ENCODE measurements at places on chromosomes 12 and 14.

- no peak for DNase-seq
Observed at GRCh38 chr14:45199230-45199629, 53.8 kb downstream of the MIS18BP1 start.

DNA sequence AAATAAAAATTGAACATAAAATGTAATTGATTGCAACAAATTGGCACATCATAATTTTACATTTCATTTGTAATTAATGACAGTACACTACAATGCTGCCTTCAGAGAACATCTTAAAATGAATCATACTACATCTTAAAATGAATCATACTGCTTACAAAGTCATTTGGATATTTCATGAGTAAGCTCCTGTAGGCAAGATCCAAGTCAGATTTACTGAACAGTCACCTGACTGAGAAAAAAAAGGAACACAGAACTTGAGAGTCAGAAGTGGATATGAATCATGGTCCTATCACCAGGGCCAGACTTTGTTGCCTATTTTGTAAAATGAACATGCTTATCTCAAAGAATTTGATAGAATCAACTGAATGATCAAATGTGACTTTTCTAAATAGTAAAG lies 32.7 kb upstream of the FBLN5 start:
- DNase-seq: no peak

DNA sequence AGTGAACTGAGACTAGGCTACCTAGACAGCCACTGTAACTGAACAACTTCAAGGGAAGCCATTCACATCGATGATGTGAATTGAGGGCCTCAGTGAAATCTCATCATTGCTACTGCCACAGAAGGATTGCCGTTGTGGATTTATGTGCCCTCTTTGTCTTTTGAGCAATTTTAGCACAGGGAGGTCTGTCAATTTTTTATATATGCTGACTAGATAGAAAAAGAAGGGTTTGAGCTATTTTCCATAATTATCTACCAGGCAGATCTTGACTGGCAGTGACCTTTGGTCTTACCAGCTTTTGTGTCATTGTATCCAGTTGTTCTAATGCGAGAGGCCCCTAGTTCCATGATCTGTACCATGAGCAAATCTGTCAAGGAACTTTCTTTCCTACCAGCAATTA lies 179.4 kb downstream of the ERC1 start:
- no peak for DNase-seq

DNA sequence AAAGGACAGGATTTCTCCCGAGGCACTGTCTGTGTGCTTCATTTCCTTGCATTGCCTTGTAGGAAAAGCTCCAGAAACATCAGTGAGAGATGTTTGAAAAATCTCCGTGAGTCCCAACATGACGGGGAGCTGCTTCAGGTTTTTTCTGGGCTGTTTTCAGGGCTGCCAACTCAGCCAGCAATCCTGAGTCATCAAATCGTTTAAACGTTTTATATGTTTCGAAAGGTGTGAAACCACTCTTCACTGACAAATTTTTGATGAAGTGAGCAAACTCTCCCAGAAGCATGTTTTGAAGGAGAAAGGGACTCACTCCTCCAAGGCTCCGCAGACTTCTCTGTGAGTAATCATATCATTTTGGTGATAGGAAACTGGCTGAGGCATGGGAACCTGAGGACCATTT lies 240.5 kb downstream of the TMEM132C start:
- DNase-seq: no peak

DNA sequence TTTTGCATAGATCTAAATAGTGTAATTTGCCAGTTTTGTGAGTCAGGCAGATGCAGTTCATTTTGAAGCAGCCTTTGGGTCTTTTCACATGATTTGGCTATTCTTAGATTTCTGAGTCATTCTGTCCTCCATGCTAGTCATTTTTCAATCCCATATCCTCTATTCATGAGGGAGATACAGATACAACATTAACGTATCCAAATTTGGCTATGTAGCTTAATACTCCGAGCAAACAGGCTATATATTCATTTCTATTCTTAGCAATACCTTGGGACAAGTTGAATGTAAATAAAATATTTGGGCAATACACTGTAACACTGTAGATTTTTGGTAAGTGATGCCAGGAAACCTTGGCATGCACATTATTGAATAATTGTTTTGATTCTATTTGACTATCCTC lies 270.7 kb upstream of the PDE3A start:
- DNase-seq: no peak

DNA sequence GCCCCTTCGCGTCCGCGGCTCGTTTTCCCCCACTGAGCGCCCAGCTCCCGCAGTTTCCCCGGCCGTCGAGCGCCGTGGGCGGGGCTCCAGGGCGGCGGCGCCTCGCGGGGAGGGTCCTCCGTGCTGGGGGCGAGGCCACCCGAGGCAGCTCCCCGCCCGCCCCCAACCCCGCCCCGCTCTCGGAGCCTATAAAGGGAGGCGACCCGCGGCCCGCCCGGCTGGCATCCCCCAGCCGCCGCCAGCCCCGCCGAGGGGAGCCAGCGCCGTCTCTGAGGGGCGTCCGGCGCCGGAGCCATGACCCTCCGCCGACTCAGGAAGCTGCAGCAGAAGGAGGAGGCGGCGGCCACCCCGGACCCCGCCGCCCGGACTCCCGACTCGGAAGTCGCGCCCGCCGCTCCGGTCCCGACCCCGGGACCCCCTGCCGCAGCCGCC lies at the start of gene TAMALIN:
Gene TAMALIN, plus strand, starts transcription at position 221 of the 432 bp plus-strand sequence. Its CDS starts 74 bp downstream, at position 295.
- no peak for DNase-seq

DNA sequence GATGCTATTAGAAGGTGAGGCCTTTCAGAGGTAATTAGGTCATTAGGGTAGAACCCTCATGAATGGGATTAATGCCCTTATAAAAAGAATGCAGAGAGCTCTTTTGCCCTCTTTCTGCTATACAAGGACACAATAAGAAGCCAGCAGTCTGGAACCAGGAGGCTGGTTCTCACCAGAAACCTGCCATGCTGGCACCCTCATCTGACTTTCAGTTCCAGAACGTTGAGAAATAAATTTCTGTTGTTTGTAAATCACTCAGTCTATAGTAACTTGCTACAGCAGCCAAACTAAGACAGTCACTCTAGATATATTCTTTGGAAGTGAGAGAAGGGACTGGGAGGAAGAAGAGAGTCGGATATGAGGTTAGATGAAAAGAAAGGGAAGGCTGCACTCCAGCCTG lies 125.0 kb upstream of the MYF6 start:
- no peak for DNase-seq

GRCh38 chr12:19893514-19893913 lies 454.2 kb downstream of the AEBP2 start:
- no peak for DNase-seq

GRCh38 chr14:72709916-72710611 lies 183.8 kb downstream of the DPF3 start:
- no peak for DNase-seq

DNA sequence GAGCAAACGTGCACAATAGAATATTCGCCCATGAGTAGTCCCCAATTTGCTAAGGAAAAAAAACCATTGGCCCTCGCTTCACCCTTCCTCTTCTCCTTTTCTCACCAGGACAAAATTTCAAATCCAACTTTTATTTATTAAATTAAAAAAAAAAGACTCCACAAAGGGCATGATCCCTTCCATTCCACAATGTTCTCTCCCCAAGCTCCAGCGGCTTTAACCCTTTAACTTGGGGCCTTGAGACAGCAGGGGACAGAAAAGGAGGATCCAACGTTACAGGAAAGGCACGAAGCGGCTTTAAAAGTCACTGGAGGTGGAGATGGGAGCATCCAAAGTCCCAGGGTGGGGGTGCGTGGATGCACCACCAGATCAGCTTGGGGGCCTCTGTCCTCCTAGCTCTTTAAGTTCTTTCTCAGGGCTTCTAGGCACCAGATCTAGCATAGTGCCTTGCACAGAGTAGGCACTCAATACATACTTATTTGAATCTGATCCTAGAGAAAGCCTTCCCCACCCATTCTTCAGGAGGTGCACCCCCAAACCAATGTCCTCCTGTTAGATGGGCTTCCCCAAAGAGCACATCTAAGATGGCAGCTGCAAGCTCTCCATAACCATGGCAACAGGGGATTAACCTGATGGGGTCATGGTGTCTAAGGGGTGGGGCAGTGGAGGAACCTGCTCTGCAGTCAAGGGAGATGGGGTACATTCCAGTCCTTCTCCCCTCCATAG lies 5.2 kb upstream of the AAAS start:
- DNase-seq: no peak

DNA sequence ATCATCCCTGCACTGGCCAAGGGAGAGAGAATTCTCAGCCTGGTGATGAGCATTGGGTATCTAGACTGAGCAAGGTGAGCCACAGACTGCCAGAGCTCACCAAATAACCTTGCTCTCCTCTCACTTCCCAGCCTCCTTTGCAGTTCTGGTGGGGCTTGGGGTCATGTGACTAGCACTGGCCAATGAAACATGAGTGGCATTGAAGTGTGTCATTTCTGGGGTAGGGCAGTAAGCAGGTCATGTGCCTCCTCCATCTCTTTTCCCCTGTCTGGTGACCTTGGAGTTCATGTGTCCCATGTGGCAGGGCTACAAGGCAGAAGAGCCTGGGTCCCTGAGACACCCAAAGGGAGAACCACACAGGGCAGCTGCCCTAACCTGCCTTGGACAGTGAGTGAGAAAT lies 3.6 kb upstream of the KRT72 start:
- no peak for DNase-seq

DNA sequence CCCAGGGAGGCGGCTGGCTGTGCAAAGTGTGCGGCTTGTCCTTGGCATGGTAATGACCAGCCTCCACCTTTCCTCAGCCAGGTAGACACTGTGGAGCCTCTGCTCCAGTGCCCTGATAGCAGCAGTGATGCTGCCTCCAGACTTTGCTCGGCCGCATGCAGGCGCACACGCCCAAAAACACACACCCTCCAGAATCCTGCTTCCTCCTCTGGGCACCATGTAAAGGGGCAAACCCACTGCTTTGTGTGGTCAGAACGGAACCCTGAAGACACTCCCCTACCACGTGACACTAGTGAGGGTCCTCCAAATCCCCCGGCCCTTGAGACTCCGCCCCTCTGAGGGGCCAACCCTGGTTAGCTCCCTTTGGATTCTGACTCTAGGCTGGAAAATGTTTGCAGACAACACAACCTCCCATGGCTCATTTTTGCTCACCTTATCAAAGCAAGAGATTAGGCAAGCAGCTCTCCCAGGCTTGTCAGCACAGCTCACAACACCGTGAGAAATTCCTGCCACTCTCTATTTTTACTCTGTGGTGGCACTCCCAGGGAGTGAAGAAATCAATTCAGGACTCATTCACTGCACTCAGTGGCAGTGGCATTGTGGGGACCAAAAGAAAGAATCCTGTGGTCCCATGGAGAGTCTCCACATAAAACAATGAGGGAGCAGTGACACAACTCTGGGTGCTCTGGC lies 4.5 kb downstream of the KRT77 start:
- no peak for DNase-seq

DNA sequence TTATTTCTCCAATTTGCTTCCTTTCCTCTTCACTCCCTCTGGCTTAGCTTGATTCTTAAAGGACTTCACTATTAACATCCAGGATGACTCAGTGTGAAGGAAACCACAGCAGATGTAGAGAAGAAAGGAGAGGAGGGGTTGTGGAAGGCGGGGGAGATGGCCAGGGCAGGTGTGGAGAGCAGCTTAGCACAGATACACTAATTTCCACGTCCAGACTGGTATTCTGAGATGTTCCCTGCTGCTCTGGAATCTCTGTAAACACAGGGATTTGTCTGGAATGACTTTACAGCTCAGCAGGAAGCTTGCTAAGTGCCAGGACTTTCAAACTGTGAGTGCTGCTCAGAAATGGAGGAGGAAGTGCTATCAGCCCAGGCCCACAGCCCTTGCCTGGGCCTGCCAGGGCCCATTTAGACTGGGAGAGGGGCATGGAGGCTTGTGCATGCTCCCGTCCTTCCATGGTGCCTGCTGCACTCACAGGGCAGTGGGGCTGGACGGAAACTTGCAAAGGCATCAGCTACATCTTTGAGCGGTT lies 202.5 kb upstream of the DDHD1 start:
- DNase-seq: peak; percentile 72

DNA sequence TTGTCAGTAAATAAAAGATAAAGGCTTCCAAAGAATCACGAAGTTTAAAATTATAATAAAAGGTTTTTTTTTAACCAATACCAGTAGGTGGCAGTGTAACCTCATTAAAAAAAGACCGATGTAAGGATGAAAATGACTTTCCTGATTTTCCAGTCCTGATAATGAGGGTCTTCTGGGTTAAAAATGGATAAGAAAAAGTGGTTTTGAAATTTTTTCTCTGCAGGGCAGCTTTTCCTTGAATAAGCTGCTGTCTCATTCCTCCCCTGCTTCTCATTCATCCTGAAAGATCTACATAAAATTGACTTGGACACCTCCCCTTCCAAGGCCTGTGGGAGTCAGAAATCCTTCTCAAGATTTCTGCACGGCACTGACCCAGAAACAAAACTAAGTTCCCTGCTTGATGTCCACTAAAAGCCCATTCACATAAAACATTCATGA lies 58.9 kb upstream of the FBXO33 start:
- DNase-seq: peak; percentile 36

- DNase-seq: no peak
Observed at GRCh38 chr12:89501793-89502192, 22.8 kb downstream of the GALNT4 start.
